ENCODE measurements at places on chromosomes 2 and 18. TPM values are rescaled to one million over a fixed set of nuclear protein-coding genes. Genes with fewer than 3 reads are reported as not detected.
A peak's percentile ranks its signal among the peaks of the same experiment; 100 is the strongest.

Gene IL18RAP
- 0.22 TPM for total RNA-seq

Gene SMC6
- 28.1 TPM for total RNA-seq

Gene TXNL1
- total RNA-seq, result 57.9 TPM

Gene UGT1A10
- not detected for total RNA-seq

Gene PNO1
- 12.9 TPM for total RNA-seq

Gene RUFY4
- 0.06 TPM for total RNA-seq

Gene DTNA
- 90.4 TPM for total RNA-seq

Gene IMPACT
- total RNA-seq, result 48.5 TPM

Gene DRC1
- total RNA-seq, result 11.3 TPM

- no peak for DNase-seq
Measured at GRCh38 chr2:241612156-241613016, 24.6 kb downstream of the THAP4 start.

DNA sequence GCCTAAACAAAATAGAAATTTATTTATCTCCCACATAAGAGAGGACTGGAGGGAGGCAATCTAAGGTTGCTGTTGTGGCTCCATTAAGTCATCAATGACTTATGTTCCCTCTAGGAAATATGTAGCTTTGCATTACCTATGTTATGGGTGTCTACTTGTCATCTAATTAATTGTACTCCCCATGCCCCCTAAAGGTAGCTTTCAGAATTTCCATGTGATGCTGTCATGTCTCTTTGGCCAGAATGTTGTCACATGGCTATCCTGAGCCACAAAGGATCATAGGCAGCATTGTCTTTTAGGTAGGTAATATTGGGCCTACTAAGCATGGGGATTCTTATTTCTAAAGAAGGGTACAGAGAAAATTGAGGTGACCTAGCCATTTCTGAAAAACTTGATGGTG, 935.6 kb upstream of the FANCL start:
- no peak for DNase-seq

DNA sequence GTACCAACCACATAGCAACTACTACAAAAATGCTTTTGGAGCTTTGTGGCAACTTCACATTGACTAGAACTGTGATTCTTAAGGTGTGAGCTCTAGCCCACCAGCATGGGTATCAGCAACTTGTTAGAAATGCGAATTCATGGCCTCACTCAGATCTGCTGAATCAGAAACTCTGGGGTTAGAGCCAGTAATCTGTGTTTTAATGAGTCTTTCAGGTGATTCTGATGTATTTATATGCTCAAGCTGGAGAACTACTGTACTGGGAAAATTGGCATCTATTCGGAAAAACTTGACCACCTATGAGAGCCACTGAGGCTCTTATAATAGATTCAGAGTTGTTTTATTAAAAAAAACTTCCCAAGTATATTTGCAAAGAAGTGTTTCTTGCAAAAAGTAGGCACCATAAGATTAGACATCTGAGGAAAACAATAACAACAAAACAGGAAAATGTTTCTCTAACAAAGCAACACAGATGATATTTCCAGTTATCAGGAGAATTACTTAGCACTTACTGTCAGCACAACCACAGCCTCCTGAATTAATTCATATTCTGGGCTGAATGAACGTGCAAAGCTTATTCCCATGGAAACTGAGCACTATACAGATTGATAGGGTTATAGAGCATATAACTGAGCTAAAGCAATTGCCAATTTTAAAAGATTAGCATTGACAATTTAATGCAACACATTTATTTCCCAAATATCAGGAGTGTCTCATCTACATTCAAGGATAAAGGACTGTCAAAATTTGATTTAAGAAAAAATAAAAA, 71.6 kb downstream of the NCKAP5 start:
- DNase-seq, result peak; percentile 85

- DNase-seq, result no peak
Measured at GRCh38 chr18:44051026-44051425, 629.7 kb upstream of the SETBP1 start.

- no peak for DNase-seq
Measured at GRCh38 chr2:127506510-127506909, 19.8 kb downstream of the IWS1 start.

DNA sequence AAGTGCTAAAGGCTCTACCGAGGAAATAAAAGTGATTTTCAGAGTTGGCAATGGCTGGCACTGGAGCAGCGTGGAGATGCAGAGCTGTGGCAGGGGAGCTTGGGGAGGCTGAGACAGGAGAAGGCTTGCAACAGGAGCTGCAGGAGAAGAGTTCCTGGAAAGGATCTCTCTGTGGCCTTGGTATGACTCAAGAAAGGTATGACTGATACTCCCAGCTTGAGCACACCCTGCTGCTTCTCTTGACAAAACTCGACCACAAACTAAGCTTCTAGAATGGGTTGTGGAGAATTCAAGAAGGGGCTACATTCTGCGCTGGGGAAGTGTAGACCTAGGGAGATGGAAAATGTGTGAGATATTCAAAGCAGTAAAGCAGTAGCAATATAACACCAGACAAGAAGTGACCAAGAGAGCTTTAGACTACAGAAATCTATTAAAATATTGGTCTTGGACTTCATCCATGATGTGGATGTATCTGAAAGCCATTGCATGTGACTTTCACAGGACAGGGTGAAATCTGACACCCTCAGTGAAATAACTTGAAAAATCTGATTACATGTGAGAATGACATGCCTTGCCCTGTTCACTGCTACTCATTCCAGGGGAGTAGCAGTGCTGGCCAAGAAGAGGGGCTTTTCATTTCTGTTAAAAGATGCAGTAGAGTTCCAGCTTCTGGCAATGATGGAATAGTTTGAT, 41.5 kb downstream of the SUCLG1 start:
- DNase-seq, result no peak

DNA sequence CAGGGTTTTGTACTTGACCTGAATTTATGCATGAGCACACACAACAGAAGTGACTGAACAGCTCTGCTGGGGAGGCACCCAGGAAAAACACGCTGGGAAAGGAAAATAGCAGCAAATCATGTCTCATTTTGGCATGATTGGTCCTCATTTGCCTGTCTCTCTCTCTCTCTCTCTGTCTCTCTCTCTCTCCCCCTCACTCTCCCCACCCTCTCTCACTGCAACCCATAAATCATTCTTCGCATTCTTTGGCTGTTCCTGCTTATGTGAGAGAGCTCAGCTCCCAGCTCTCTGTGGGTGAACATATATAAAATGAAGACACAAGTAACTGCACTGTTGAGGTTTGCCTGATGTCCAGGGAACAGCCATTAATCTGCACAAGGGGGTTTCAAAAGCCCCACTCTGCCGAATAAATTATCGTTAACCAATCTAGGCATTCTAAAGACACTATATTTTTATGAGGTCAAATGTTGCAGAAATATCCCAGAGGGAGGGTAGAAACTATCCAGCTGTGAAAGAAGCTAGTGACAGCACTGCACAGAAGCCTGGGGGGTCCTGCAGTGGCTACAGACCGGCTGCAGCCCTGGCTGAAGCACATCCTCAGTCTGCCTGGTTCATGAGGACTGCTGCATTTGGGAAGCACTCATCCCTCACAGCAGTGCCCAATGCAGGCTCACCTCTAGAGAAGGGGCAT, 260.3 kb downstream of the AFF3 start:
- no peak for DNase-seq

GRCh38 chr2:179049546-179050311, at the start of gene CCDC141:
Gene CCDC141 (minus strand): TSS chr2:179050137. CDS start chr2:179049941, 196 bp downstream.
- no peak for DNase-seq

DNA sequence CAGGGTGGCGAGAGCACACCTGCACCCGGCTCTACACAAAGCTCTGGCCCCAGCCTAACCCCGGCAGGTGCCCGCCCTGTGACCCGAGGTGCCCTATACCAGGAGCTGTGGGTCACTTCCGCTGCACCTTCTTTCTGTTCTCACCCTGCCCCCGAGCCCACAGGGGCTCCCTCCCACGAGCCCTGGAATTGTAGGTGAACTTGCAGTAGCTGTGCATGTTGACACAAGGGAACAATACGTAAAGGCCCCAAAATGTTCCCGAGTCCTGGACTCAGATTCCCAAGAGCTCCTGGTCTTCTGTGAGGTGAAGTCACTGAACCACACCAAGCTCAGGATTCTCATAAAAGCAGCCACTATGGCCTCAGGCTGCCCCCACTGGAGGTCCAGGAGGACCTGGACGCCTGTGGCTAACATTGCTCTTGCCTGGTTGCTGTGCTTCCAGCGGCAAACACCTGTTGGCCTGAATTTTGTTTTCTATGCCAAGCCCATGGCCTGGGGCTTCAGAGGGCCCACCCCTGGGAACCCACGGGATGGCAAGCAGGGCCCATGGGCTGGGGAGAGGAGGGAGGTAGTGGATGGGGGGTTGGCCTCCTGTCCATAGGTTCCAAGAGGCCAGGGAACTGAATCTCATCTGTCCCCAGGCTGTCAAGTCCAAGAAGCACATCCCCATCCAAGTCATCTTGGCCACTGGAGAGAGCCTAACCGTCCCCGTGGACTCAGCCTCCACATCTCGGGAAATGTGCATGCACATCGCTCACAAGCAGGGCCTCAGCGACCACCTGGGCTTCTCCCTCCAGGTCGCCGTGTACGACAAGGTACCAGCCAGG, 23.2 kb upstream of the GPR17 start:
- no peak for DNase-seq

- no peak for DNase-seq
Measured at GRCh38 chr2:167935803-167936110, 311.6 kb downstream of the STK39 start.

DNA sequence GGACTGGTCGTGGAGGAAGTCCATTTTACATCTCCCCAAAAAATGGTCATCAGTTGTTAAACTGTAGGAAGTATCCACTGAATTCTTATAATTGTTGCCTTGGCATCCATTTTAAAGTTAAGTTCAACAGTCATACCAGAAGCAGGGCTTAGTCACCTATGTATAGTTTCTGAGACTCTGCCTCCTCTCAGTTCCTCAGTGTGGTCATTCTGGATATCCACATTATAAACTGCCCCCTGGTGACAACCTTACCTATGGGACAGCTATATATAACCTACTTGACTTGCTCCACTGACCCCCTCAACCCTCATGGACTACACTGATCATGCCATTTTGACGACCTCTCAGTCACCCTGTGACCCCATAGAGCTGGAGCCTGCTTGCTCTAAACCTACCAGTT, 617.0 kb downstream of the LRP1B start:
- no peak for DNase-seq

GRCh38 chr2:57444752-57445430, 601.7 kb upstream of the VRK2 start:
- no peak for DNase-seq

DNA sequence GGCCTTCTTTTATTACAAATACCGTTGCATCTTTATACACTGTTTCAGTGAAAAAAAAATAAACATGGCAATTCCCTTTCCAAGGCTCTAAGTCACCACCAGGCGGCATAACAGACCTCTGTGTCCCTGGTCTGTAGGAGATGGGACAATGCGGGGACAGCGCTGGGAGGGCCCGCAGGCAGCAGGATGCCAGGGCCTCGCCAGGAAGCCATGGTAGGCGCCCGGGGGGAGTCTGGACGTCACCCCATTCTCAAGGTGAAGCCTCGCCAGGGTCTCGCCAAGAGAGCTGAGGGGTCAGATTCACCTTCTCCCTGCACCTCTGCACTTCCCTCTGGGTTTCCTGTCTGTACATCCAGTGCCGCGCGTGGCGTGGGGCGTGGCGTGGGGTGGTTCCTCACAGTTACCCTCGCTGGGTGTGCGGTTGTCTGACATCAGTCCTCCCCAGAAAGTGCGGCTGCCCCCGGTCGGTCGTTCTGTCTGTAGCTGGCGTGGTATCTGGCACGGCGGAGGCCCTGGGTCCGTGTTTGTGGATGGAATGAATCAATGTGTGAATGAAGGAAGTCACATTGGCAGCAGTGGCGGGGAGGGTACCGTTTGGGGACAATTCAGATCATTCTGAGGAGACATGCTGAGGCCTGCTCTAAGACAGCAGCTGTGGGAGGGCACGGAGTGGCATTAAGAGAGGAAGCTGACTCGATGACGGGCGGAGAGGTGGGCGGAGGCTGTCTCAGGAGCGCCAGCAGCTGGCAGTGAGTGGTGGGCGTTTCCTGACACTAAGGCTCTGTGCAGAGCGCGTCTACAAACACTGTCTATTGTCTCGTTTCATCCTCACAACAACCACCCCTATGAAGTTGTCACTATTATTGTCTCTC, 46.0 kb downstream of the LRRFIP1 start:
- DNase-seq, result no peak

DNA sequence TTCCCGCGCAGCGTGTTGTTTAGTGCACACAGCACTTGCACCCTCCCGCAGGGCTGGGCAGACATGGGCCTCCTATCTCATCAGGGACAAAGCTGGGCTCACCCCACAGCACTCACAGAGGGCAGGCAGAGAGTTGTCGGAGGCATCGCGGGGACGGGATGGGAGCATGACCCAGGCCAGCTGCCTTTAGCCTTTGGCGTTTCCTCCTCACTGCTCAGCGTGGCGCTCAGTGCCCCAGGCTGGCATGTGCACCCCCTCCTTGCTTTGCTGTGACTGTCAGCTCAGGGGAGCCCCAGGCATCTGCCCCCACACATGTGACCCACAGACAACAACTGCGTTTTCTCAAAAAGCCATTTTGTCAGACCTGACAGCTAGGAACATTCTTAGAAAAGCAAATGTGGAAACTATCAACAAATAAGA, 101.1 kb downstream of the RNF144A start:
- no peak for DNase-seq

Measured in spinal cord (tissue), 10 donors.